ENCODE measurements at places on chromosomes 4 and X. TPM values are rescaled to one million over a fixed set of nuclear protein-coding genes. Genes with fewer than 3 reads are reported as not detected.

SPOCK3 gene
- not detected for total RNA-seq

CTAG1A gene
- total RNA-seq, result not detected

CHRDL1 gene
- total RNA-seq, result not detected

LRRC66 gene
- total RNA-seq, result 0.60 TPM

NAA11 gene
- not detected for total RNA-seq

CLGN gene
- not detected for total RNA-seq

SLITRK4 gene
- 0.17 TPM for total RNA-seq

- no peak for DNase-seq
These were observed 28.3 kb downstream of the LANCL3 start for GRCh38 chrX:37599729-37600128.

GRCh38 chr4:40953283-40954087, 203.7 kb downstream of the NSUN7 start:
- DNase-seq, result no peak

GRCh38 chr4:21765810-21766407, 182.7 kb downstream of the KCNIP4 start:
- peak; percentile 4 for DNase-seq

DNA sequence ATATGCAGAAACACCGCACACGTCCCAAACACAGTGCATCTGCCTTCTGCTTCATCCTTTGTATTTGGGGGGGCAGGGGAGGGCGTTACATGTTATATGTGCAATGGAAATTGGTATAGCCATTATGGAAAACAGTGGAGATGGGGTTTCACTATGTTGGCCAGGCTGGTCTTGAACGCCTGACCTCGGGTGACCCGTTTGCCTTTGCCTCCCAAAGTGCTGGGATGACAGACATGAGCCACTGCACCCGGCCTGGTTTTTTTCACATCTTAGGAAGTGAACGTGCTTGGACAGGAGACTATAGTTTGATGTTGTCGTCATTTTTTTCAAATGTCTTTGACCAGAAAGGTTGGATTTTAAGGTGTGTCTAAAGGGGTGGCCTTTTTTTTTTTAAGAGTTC, 88.6 kb downstream of the DHRSX start:
- DNase-seq, result no peak

GRCh38 chrX:27555514-27555913, 34.6 kb upstream of the DCAF8L2 start:
- no peak for DNase-seq

DNA sequence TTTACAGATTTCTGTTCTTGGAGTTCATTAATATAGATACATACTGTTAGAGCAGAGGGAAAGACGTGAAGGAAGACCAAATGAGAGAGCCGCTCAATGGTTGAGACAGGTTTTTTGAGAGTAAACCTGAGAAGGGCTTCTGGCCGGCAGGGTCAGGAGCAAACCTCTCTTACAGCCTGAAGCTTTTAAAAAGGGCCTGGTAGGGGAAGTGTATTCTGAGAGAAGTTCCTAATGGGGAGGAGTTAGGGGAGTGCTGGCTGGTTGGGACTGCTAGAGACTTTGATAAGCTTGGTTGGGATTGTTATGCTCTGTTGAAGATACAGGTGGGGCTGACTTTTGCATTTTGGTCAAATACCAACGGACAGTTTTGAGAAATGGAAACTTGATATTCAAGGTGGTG, 186.8 kb upstream of the PABPC4L start:
- no peak for DNase-seq

DNA sequence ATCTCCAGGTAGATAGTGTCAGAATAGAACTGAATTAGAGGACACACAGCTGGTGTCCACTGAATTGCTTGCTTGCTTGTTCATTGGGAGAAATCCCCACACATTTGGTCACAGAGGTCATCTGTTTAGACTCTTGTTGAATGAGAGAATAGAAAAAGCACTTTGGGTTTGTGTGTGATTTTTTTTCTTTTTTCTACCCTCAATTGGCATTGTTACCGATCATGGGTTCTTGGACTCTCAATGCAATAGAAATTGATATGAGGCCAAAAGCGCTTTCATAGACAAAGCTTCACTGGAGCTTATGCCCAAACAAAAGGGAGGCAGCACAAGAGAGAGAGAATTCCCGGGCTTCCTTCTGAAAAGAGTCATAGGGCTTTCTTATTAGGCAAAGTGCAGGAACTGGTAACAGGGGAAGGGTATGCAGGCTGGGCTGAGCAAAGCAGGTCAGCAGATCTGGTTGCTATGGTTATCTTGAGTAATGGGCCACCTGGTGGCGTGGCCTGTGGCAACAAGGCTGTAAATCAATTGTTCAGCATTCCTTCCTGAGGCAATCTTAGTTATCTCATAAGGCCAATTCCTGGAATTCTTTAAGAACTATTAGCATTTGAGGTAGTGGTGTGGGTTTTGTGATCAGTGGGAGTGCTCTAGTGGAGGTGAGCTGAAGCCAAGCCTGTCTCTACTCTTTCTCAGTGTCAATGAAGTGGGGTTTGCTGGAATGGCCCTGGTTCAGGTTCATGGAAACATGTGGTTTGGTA, 5.3 kb upstream of the GPR82 start:
- DNase-seq, result no peak

DNA sequence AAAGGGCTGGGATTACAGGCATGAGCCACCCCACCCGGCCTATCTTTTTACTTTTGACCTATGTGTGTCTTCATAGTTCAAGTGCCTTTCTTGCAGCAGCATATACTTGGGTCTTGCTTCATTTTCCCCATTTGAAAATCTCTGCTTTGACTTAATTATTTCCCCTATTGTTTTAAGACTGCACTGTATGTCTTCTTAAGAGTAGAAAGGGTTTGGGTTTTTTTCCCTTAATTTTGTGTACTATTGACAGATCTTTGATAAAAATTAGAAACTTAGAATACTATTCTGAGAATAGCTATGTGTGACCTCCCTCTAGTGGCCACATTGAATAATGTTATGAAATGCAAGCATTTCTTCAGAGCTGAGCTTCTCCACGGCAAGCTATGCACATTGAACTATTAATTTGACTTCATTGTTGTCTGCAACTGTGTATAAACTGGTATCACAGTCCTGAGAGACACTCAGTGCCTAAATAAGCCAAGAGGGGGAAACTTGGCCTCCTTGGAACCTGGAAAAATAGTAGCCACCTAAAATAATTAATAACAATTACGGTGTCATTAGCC, 8.7 kb upstream of the SLC25A4 start:
- no peak for DNase-seq

- DNase-seq, result no peak
These were observed 16.6 kb downstream of the MAGEA9B start for GRCh38 chrX:149570668-149571067.

GRCh38 chrX:150570512-150570911, 2.1 kb downstream of the MTM1 start:
- no peak for DNase-seq

- no peak for DNase-seq
These were observed 1.3 kb downstream of the NOP14 start for GRCh38 chr4:2961811-2962441.

DNA sequence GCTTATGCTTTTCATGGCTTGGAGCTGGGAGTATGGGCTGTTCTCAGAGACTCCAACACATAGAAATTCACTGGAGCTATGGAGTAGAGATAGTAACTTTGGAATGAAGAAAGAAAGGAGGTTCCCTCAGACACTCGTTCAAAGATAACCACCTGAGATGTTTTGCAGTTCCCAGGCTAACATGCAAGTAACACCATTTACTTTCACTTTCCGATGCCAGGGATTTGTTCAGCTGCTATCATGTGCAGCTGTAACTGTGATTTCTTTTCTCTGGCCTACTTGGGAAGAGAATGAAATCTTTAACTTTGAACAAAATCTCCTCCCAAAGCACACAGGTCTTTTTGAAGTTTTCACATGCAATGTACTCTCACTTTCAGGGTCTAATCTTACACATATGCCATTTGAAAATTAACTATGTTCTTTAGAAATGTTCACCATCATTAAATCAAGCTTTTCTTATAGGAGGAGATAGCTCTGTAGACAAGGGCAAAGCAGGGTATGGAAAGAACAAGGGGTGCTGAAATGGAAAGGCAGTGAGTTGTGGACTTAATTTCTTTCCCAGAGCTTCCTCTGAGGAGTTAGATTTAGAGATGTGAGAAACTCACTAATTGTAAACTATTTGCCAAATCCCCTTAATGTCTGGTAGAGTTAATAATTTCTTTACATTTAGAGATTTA, 514.3 kb downstream of the PDHA2 start:
- no peak for DNase-seq

DNA sequence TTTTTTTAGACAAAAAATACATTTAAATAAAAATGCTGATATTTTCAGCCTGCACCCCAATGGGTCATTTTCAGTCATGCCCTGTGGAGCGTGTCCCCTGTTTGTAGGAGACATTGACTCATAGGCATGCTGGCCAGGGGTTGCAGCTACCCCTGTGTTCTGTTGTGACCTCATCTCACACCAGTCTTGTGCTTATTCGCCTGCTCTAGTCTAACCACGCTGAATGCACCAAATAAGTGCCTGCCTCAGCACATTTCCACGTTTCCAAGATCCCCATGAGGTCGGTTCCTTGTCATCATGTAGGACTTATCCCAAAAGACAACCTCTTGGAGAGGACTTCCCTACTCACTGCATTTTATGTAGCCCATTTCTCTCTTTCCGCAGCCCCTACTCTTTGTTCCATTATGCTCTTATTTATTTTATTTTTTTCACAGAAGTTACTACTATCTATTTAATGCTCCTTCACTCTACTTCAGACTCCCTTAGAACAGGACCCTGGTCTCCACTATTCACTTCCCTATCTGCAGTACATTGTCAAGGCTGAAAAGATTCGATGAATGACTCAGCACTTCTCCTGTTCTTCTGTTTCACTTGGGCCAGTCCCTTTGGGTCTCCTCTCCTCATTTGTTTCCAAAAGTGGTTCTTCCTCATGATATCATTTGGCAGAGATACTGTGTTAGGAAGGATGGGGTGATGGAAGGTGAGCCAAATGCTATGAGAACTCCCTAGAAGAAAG, 109.7 kb downstream of the MSL3 start:
- no peak for DNase-seq

Measured in T-helper 17 cell (primary cell).